ENCODE measurements at places on chromosomes 2 and 18.

- DNase-seq = no peak
Measured at GRCh38 chr2:5978131-5978751, 286.1 kb downstream of the SOX11 start.

GRCh38 chr18:60966876-60967275 is 366.4 kb upstream of the CDH20 start:
- DNase-seq = peak; percentile 4

GRCh38 chr18:34787931-34788532 is 77.9 kb downstream of the DTNA start:
- DNase-seq = peak; percentile 81

DNA sequence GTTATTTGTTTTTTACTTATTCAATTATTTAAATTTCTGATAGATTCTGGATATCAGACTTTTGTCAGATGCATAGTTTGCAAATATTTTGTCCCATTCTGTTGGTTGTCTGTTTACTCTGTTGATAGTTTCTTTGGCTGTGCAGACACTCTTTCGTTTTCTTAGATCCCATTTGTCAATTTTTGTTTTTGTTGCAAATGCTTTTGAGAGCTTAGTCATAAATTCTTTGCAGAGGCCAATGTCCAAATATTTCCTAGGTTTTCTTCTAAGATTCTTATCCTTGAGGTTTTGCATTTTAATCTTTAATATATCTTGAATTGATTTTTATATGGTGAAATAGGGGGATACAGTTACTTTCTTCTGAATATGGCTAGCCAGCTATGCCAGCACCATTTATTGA is 112.7 kb upstream of the SESTD1 start:
- DNase-seq = no peak

DNA sequence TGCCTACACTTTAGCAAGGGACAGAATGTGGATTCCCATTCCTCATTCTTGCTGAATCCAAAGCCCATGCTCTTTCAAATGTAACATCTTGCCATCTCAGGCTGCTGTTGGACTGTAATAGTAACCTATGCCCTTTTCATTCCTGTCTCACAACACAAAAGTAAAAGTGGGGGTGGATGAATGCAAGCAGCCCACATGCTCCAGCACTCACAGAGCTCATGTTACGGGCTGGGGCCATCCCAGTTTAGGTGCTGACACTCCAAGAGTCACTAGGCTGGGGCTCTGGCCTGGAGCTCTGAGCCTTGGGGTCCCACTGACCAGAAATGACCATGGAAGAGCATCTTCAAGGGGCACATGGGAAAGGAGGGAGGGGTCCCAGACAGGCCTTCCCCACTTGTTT is 47.6 kb downstream of the CCBE1 start:
- peak; percentile 71 for DNase-seq

DNA sequence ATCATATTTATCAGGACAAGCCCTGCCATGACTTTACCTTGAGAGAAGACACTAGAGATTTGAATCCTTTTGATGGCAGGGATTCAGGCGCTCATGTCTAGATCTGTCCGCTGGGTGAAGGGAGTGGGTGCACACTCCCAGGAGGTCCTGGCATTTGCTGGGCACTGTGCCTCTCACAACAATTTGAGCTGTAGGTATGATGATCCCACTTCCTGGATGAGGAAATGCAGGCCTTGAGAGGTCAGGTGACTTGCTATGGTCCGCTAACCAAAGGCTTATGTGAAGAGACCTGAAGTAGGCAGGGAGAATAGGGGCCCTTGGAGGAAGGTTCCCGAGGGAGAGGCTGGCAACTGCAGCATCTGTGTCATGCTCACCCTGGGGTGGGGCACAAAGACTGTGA is 206.1 kb downstream of the HAUS1 start:
- no peak for DNase-seq

DNA sequence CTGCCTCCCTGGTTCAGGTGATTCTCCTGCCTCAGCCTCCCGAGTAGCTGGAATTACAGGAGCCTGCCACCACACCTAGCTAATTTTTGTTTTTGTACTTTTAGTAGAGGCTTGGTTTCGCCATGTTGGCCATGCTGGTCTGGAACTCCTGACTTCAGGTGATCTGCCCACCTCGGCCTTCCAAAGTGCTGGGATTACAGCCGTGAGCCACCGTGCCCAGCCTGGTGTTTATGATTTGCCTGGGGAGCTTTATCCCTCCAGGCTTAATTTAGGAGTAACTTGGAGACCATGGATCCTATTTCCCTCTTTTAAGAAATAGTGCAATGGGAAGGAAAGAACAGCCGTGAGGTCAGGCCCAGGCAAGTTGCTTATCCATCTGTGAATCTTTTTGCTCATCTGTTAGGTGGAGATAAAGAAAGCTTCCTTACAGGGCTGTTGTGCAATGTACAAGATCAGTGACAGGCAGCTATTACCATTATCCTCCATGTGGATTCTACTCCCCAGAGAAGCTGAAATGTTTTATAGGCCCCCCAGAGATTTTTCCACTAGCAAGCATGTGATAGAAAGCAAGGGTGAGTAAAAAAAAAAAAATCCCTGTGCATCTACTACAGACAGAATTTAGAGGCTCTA is 104.9 kb upstream of the MGAT5 start:
- no peak for DNase-seq

- DNase-seq = peak; percentile 24
Measured at GRCh38 chr2:213221957-213222356, 62.3 kb upstream of the SPAG16 start.

DNA sequence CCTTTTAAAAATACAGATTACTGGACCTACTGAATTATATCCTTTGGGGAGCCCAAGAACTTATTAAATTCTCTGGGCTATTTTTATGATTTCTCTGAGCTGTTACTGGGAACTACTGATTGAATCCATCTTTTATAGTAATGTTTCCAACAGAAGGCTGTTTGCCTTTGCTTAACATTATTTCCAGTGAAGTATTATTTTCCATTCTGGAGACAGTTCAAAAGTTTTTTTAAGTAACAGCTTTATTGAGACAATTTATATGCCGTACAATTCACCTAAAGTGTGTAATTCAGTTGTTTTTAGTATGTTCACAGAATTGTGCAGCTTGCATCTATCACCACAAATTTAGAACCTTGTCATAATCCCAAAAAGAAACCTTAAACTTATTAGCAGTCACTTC is 100.6 kb downstream of the BABAM2 start:
- no peak for DNase-seq

DNA sequence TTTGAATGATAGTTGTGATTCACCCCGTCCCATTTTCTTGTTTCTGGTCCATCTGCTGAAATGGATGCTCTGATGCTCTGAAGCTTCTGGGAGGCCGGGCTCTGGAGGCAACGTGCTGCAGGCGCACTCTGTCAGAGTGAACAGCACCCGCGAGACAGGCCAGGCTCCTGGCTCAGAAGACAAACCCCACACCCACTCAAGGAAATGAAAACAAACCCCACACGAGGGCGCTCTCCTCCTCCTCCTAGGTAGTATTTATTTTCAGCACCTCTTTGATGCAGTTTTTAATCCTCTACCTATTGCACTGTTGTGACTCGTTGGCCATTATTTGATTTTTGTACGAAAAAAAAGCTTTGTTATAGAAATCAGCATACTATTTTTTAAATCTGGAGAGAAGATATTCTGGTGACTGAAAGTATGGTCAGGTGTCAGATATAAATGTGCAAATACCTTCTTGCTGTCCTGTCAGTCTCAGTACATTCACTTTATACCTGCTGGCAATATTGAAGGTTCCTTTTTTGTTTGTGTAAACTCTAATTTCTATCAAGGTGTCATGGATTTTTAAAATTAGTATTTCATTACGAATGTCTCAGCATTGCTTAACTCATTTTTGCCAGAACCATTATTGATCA is 10.3 kb upstream of the CHST10 start:
- no peak for DNase-seq

DNA sequence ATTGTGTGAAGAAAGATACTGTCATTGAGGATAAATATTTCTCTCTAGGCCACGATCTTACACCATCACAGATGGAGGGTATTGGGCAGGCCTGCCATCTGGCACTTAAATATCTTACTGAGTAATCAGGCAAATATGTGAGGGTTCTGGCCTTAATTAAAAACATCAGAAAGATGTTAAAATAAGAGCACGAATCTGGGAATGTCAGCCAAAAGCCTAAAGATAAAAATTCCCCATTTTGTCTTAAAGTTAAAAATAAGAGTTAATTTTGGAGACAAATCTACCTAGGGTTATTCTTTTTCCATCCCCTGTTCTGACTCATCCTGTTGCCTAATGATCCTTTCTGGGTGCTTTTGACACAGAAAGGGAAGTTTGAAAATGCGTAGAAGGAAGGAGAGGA is 121.0 kb downstream of the SUCLG1 start:
- DNase-seq = peak; percentile 86

GRCh38 chr2:20188851-20189250 is 36.1 kb downstream of the SDC1 start:
- DNase-seq = no peak

- DNase-seq = no peak
Measured at GRCh38 chr2:190352668-190353536, 9.5 kb downstream of the INPP1 start.

DNA sequence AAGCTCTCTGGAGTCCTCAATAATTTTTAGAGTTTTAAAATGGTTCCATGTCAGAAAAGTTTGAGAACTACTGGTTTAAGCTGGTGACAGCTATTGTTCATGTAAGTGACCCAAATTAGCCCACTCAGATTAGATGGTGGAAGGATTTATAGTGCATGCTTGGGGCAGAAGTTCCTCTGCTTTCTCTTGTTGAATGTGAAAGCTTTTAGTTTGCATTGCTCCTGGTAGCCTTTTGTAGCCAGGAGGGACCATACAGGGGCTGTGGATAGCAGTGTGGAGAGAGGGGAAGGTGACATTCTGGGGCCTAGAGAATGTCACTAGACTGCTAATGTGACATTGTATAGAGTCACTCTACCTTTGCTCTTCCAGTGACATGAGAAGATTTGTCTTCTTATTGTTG is 40.3 kb upstream of the IGFBP5 start:
- no peak for DNase-seq

- DNase-seq = peak; percentile 89
Measured at GRCh38 chr2:118386641-118387302, 298.5 kb downstream of the INSIG2 start.

DNA sequence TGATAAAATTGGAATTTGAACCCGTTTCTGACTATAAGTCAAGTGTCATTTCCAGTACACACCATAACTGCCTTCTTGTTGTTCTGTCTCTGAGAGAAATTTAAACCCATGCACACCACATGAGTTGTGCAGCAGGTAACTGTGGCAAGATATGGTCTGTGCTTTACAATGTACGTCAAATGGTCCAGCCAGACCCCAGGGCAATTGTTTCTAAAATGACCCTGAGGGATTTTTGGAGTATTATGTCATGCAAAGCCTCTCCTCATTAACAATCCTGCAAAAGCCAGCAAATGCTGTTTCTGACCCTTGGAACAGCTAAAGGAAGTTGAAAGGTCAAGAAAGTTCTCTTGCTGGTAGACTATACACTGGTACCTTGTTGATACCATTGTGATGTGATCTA is 47.7 kb upstream of the WIPF1 start:
- DNase-seq = no peak

DNA sequence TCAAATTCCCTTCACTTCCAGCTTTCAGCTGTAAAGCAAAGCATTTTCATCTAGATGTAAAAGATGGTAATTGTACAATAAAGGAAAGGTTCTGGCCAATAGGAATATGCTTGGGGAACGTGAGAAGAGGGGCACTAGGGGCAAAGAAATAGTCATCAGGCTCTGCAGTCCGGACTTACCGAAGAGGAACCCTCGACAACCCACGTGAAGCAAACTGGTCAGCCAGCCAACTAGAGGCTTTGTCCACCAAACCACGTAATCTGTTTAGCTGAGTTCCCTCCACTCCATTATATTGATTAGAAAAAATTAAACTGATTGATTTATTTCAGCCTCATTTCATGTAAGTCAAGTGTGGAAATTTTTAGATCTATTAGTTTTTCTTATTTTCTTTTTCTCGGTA is 300.4 kb upstream of the FANCL start:
- DNase-seq = no peak

- peak; percentile 52 for DNase-seq
Measured at GRCh38 chr2:201816657-201817575, 10.6 kb downstream of the CDK15 start.

- DNase-seq = no peak
Measured at GRCh38 chr2:150207979-150208378, 279.5 kb downstream of the RND3 start.

DNA sequence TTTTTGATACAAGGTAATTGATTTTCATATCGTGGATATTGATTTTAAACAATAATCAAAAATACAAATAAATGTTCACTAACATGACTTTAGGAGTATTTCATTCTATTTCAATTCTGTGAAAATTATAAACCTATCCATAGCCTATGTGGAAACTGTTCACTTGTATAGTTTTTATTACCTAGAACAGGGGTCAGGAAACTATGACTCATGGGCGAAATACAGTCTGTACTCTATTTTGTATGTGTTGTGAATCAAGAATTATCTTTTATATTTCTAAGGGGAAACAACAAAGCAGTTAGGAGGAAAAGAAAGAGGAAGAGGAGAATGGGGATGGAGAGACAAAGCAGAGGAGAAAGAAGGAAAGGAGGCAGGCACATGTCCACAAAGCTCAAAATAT is 181.7 kb upstream of the VRK2 start:
- DNase-seq = no peak

- DNase-seq = no peak
Measured at GRCh38 chr2:11678306-11678960, 8.4 kb upstream of the NTSR2 start.

- DNase-seq = no peak
Measured at GRCh38 chr2:84972932-84973331, 2.0 kb downstream of the KCMF1 start.

GRCh38 chr2:162925595-162925994 is 87.0 kb upstream of the KCNH7 start:
- no peak for DNase-seq

DNA sequence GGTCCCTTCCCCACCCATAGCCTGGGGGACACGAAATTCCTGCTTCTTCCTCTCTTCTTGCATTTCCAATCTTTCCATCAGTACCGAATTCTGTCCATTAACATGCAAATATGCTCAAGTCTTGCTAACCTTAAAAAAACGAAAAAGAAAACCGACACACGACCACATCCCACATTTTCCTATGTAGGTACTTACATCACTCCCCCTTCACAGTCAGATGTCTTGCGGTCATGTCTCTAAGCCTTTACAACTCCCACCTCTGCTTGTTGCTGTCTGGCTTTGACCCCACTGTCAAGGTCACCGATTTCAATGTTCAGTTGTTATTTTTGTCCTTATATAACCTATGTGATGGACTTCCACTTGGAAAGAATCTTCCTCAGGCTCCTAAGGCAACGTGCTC is 219.4 kb downstream of the NAPG start:
- DNase-seq = no peak

- DNase-seq = no peak
Measured at GRCh38 chr18:36139245-36139644, 9.5 kb downstream of the ELP2 start.
